ENCODE measurements at places on chromosomes 1 and 21.

DNA sequence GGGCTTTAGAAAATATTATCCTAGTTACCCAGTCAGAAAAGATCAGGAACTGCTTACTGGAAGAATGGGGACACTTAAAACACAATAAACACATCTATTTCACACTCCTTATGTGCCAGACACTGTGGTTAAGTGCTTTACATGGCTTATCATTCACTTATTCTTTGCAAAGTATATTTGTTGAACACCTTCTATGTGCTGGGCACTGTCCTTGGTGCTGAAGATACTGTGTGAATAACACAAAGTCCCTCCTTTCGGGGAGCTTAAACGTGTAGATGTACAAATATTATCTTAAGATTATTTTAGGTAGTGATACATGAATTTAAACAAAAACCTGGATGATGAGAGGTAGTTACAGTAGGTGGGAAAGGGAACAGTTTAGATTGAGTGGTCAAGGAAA is 169.3 kb downstream of the ST6GALNAC5 start:
- DNase-seq: no peak

DNA sequence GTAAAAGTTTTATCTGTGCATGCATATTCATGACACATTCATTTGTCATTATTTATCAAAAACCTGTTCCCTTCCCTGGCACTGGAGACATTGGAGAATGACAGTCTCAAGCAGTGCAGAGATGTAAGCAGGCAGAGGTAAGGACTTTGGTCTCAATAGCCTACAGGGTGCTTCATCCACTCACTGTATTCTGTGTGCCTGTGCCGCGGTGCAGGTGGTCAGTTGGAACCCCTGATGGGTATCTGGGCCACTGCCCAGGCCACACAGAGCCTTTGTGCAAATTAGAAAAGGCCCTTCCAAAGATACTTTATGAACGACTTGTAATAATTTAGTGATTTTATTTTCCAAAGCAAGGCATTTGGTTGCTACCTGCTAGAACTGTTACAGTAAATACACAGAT is 44.0 kb downstream of the CDC42 start:
- DNase-seq: no peak

DNA sequence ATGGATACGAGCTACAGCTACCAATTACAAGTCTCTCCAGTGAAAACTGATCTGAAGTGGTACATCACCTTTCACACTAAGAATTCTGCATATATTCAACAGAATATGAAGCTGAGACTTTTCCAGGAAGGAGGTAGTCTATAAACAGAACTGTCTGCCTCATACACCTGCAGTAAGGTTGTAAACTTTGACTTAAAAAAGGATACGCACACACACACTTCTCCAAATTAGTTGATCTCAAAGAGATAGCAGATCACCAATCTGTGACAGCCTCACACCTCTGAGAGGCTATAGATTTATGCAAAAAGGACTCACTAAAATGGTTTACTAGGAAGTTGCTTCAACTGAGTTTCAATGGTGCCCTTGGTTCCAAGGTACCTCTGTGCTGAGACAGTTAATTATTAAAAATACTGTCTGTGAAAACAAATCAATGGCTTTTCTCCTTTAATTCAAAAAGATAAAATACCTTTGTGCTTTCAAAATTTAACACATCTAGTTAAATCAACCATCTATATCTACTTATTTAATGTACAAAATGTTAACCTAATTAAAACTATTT is 17.9 kb downstream of the ELK4 start:
- no peak for DNase-seq

DNA sequence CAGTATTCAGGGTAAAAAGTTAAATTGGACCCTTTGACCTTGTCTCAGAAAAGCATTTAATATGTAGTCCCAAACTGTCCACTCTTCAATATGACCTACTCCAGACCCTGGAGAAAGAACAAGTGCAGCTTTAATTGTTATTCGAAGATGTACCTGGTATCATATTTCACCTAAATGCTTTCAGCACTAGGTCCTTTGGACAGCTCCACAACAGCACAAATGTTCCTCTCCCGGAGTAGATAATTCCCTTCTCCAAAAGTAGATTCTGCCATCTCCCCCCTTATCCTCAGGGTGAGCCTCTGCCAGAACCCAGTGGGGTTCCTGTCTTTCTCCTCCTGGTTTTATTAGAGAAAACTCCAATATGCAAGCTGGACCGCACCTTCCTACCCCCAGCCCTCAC is 104.5 kb upstream of the AJAP1 start:
- no peak for DNase-seq

GRCh38 chr1:227779685-227780084 is 35.8 kb upstream of the PRSS38 start:
- no peak for DNase-seq

DNA sequence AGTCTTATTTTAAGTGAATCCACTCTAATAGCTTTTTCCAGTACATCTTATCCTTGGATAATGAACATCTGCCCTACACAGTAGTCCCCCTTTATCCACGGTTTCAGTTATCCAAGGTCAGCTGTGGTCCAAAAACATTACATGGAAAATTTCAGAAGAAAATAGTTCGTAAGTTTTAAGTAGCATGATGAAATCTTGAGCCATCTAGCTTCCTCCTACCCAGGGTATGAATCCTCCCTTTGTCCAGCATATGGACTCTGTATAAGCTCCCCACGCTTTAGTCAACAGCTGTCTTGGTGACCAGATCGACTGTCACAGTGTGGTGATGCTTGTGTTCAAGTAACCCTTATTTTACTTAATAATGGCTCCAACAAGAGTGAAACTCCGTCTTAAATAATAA is 2.6 kb downstream of the GLRX2 start:
- DNase-seq: no peak

- DNase-seq: no peak
These were observed 41.1 kb downstream of the TRIT1 start for GRCh38 chr1:39842030-39842678.
